Right atrium auricular region (tissue), 2 donors: ENCODE measurements at places on chromosomes 4 and X. TPM values are rescaled to one million over a fixed set of nuclear protein-coding genes. Genes with fewer than 3 reads are reported as not detected.

- H3K36me3 ChIP-seq, result no peaks in the 10 kb centered on the region
- no peaks in the 10 kb centered on the region for H3K27me3 ChIP-seq
- no peaks in the 10 kb centered on the region for H3K4me1 ChIP-seq
- DNase-seq, result no peak
Observed at GRCh38 chrX:35456891-35457290, 341.3 kb upstream of the MAGEB16 start.

DNA sequence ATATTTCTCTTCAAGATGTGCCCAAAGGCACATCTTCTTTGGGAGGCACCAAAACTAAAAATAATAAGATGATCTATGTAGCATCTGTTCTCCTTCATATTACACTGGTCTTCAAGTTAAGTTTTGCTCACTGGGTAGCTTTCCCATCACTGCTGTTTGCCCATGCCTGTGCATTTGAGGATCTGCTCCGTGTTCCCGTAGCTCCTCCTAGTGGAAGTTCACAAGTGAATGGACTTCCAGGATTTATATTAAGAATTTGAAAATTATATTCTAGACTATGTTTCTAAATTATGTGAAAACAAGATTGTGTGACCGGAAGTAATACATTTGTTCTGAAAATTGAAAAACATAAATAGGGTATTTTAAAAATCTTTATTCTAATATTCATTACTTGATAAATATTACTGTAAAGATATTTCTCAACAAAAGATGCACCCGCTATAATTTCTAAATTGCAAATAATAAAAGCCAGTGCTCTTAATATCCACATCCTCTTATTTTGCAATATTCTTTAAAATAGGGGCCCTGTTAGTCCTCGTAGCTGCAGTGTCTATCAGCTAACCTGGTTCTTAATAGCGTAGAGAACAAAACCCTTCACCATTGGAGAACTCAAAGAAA is 147.7 kb downstream of the RBM46 start:
- H3K4me1 ChIP-seq, result no peaks in the 10 kb centered on the region
- no peak for DNase-seq
- H3K27me3 ChIP-seq, result no peaks in the 10 kb centered on the region
- no peak overlapping the region for H3K4me3 ChIP-seq

- H3K36me3 ChIP-seq, result no peaks in the 10 kb centered on the region
- no peaks in the 10 kb centered on the region for H3K27me3 ChIP-seq
- H3K4me3 ChIP-seq, result no peak overlapping the region
- H3K4me1 ChIP-seq, result no peaks in the 10 kb centered on the region
- DNase-seq, result no peak
Observed at GRCh38 chr4:114052227-114052626, 72.8 kb upstream of the ARSJ start.

DNA sequence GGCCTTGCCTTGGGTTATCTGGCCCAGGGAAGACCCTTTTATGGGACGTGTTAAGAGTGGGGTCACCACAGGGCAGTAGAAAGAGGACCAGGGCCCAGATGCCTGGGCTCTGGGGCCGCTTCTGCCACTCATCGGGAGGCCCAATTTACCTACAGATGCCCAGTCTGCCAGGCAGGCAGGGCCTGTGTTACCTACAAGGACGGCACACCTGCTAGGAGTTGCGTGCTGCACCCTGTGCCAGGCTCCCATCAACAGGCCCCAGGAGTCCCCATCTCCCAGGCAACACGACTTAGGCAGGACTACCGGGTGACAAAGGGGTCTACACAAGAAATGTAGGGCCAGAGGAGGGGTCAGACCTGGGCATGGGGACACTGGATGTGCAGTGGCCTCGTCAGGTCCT is 34.6 kb downstream of the WDR1 start:
- no peaks in the 10 kb centered on the region for H3K4me1 ChIP-seq
- H3K4me3 ChIP-seq, result no peak overlapping the region
- no peaks in the 10 kb centered on the region for H3K27me3 ChIP-seq
- no peak for DNase-seq
- H3K27ac ChIP-seq, result no peak overlapping the region
- peaks cover 100% of the 10 kb centered on the region for H3K36me3 ChIP-seq

DNA sequence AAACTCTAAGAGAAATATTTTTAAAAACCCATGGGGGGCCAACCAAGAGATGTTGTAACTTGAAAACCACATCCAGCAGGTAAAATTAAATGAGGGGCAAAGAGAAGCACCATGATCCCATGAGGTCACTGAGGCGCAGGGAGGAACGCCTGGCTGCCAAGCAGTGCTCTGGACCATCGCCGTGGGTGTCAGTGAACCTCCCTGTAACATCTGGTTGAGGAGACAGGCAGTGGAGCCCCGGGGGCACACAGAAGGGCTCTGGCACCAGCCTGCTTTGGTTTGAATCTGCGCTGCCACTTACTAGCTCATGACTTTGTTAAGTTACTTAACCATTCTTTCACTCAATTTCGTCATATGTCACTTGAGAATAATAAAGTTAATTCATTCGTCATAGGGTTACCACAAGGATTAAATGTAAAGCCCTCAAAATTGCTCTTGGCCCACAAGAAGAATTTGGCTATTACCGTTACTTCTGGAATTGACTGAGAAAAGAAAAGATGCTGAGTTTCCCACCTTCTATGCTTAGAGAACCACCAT is 41.6 kb upstream of the SLC25A4 start:
- no peaks in the 10 kb centered on the region for H3K36me3 ChIP-seq
- DNase-seq, result no peak
- no peak overlapping the region for H3K27ac ChIP-seq

DNA sequence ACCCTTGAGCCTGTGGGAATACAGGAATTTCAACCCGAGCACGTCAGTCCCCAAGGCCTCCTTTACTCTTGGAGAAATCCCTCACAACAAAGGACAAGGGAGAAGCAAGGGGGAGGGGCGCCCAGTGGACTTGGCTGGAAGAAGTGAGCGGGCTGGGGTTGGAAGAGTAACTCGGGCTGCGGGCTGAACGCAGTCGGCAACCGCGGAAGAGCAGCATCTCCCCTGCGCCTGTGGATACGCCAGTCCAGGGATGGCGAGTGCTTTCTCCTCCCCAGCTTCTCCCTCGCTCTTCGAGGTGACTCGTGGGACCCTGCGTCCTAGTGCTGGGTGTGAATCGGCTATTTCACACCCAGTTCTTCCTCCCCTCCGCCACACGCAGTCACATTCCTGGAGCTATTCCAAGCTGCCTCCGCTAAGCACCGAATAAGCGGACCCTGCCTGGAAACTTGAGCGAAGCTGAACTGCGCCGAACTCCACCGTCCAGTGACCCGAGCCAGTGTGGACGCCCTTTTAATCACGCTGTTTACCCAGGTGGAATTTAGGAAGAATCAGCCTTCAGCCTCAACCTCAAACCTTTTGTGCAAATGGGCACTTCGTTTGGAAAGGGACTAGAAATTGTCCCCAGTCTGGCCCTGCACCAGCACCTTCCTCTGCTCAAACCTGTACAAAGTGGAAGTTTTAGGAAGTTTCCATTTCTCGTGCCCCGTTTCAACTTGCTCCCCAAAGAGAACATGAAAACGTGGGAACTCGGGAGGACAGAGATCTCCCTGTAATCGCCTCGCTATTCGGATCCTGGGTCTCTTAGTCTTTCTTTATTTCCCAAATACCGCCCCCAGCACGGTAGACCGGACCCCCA is 64.3 kb upstream of the WDR17 start:
- H3K27me3 ChIP-seq, result peaks cover 3% of the 10 kb centered on the region
- no peak overlapping the region for H3K27ac ChIP-seq
- peaks cover 17% of the 10 kb centered on the region for H3K4me1 ChIP-seq
- H3K36me3 ChIP-seq, result no peaks in the 10 kb centered on the region

DNA sequence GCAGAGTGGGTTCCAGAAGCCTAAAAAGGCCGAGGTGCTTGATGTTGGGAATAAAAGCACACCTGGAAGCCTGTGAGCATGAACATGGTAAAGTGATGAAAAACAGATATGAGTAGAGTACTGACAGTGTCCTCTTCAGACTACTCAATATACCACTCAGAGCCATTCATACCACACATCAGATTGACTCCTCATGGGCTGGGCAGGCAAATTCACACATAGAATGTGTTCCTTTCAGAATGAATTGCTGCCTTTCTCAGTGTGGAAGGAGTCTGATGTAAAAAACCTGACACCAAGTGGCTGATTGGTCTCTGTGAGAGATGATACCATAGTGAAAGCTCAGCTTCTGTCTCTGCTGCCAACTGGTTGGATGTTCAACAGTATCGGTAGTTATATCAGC is 442.7 kb downstream of the RAPGEF2 start:
- H3K4me1 ChIP-seq, result no peaks in the 10 kb centered on the region
- H3K36me3 ChIP-seq, result no peaks in the 10 kb centered on the region
- DNase-seq, result no peak
- H3K27ac ChIP-seq, result no peak overlapping the region

- H3K4me1 ChIP-seq, result peaks cover 32% of the 10 kb centered on the region
- H3K27me3 ChIP-seq, result no peaks in the 10 kb centered on the region
- DNase-seq, result no peak
Observed at GRCh38 chr4:3121110-3121509, 46.6 kb downstream of the HTT start.

DNA sequence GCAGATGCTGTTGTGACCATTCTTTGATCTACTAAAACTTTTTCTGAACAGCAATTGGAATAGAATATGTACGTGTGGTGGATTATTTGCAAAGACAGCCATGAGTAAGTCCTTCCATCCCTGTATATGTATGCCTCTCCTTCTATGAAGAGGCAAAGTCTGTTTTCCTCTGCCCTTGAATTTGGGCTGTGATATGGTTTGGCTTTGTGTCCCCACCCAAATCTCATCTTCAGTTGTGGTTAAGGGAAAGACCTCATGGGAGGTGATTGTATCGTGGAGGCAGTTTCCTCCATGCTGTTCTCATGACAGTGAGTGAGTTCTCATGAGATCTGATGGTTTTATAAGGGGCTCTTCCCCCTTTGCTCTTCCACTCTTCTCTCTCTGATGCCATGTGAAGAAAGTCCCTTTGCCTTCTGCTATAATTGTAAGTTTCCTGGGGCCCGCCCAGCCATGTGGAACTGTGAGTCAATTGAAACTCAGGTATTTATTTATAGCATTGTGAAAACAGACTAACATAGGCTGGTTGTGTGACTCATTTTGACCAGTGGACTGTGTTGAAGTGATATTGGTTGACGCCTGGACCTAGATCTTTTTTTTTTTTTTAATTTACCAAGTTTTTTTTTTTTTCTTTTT is 108.3 kb upstream of the CAMK2D start:
- H3K4me1 ChIP-seq, result no peaks in the 10 kb centered on the region
- no peaks in the 10 kb centered on the region for H3K27me3 ChIP-seq
- DNase-seq, result no peak
- no peak overlapping the region for H3K27ac ChIP-seq

DNA sequence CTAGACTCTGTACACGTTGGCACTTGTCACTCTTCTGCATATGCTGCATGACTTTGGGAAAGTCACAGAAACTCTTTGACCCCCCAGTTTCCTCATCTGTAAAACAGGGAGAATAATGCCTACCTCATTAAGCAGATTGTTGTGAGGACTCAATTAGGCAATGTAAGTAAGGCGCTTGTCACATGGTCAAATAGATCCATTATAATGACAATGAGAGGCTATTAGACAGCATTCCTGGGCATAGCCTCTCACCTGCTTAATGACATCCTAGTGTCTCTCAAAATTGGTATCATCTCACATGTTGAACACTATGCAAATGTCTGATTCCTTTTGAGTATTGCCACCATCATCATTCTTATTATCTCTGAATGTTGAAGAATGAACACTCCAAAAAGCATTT is 172.6 kb upstream of the JADE1 start:
- H3K27me3 ChIP-seq, result no peaks in the 10 kb centered on the region
- DNase-seq, result no peak
- no peaks in the 10 kb centered on the region for H3K36me3 ChIP-seq
- peak overlapping the region; percentile 80 for H3K27ac ChIP-seq
- no peak overlapping the region for H3K4me3 ChIP-seq

- peak overlapping the region; percentile 97 for H3K27ac ChIP-seq
- peaks cover 13% of the 10 kb centered on the region for H3K4me1 ChIP-seq
- H3K27me3 ChIP-seq, result no peaks in the 10 kb centered on the region
- H3K4me3 ChIP-seq, result peak overlapping the region; percentile 30
Observed at GRCh38 chr4:173538909-173539445, 8.9 kb upstream of the HAND2 start.

DNA sequence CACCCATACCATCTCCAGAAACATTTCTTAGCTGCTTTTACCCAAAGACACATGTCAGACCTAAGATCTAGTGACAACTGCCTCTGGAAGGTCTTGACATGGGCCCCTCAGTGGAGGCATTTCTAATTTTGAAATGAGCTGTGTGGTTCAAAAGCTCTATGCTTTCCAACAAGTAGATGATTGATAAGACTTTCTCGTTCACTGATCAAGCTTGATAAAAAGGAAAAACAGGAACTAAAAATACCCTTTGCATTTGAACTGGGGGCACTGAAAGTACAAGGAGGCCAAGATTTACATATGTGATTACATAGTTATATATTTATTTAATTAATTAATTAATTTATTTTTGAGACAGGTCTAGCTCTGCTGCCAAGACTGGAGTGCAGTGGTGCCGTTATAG is 61.3 kb upstream of the SCOC start:
- H3K27me3 ChIP-seq, result no peaks in the 10 kb centered on the region
- H3K4me3 ChIP-seq, result no peak overlapping the region
- H3K4me1 ChIP-seq, result no peaks in the 10 kb centered on the region
- no peak overlapping the region for H3K27ac ChIP-seq

DNA sequence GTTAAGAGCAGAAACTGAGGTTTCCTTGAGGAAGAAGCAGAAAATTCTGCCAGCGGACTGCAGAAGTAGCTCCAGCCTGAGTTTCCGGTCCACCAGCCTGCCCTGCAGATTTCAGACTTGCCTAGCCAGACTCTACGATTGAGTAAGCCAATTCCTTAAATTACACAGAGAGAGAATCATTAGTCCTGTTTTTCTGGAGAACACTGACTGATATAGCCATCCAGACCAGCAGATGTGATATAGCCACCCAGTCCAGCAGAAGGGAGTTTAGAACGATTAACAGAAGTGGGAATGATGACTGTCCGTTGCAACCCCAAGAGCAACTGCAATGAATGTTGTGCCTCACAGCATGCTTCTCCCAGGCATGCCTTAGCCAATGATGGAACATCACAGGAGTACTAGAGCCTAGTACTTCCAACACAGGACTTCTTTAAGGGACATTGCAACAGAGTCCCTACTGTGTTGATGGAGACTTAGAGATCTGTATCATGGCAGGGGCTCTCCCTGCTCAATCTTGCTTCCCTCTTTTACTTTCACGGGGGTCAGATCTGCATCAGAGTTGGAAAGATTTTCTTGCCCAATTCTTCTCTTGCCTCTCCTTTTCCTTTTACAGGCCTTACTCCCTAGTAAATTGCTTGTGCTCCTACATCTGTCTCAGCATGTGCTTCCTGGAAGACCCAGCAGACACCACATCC is 264.6 kb upstream of the CLNK start:
- no peak for DNase-seq
- no peak overlapping the region for H3K4me3 ChIP-seq
- H3K36me3 ChIP-seq, result no peaks in the 10 kb centered on the region
- H3K27me3 ChIP-seq, result no peaks in the 10 kb centered on the region
- no peaks in the 10 kb centered on the region for H3K4me1 ChIP-seq

- no peak for DNase-seq
- H3K36me3 ChIP-seq, result no peaks in the 10 kb centered on the region
- H3K4me3 ChIP-seq, result no peak overlapping the region
- no peak overlapping the region for H3K27ac ChIP-seq
- no peaks in the 10 kb centered on the region for H3K27me3 ChIP-seq
Observed at GRCh38 chrX:43108828-43109227, 330.9 kb upstream of the PPP1R2C start.

Gene ACE2
- total RNA-seq, result 15.2 TPM

Gene GLOD5
- not detected for total RNA-seq

Gene PRR32
- total RNA-seq, result 3.6 TPM

Gene SLC2A9
- 5.8 TPM for total RNA-seq
